ENCODE measurements at places on chromosomes 11 and 22.

GRCh38 chr11:88105951-88106350 is 69.3 kb downstream of the RAB38 start:
- DNase-seq, result no peak

DNA sequence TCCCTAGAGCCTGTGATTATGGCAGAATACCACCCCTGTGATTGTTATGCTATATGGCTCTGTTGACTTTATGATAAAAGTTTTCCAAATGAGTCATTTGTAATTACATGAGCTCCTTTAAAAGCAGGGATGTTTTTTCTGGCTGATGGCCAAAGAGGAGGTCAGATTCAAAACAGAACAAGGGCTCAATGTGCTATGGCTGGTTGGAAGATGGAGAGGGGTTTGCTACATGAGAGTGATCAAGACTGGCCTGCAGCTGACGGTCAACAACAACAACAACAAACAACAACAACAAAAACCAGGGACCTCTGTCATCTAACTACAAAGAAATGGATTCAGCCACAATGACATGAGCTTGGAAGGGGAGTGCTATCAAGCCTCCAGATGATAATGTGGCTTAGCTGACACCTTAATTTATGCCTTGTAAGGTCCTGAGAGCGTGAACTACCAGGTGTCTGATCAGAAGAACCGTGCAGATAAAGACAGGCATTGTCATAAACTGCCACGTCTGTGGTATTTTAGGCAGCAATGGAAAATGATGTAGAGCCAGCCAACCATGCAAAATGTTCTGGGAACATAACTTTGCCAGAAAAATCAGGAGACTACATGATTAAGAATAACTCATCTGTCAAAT is 47.2 kb downstream of the PIWIL3 start:
- no peak for DNase-seq

GRCh38 chr22:48554893-48555572 is 1272.6 kb downstream of the BRD1 start:
- no peak for DNase-seq

DNA sequence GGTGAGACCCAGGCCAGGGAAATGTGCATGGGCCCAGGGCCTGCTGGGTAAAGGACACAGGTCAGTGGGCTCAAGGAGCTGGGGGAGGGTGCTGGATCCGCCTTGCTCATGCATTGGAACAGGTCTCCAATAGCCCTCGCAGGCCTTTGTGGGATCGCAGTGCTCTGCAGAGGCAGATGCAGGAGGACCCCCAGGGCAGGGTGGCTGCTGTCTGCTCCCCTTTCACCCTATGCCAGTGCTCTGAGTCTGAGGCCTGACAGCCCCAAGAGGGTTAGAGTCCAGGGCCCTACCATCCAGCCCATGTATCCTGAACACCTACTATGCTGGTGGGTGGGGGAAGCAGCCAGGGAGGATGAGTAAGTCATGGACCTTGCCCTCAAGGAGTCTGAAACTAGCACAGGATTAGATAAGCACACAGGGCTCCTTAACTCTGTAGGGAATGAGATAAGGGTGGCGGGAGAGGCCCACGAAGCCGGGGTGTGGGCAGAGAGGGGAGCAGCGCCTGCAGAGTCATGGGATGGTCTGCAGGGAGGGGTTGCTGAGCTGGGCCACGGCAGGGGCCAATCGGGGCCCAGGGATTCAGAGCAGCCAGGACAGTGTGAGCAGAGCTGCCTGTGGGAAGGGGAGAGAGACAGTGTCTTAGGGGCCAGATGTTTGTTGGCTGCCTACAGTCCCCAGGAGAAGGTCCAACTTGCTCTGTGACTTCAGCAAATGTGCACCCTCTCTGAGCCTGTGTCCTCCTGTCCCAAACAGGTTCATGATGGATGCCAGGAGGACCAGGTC is 10.5 kb upstream of the EHD1 start:
- DNase-seq, result no peak

DNA sequence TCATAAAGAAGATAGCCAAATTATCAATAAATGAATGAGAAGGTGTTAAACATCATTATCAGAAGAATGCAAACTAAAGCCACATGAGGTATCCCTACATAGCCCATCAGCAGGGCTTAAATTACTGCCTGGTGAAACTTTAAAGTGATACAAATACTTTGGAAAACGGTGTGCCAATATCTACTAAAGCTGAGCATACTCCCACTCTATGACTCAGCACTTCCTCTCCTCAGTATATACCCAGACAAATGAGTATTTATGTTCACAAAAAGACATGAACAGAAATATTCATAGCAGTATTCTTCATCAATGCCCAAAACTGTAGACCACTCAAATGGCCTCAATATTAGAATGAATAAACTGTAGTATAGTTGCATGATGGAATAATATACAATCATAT is 284.6 kb upstream of the ZC3H12C start:
- DNase-seq, result no peak

GRCh38 chr11:129636926-129637325 is 178.7 kb upstream of the TMEM45B start:
- DNase-seq, result no peak

DNA sequence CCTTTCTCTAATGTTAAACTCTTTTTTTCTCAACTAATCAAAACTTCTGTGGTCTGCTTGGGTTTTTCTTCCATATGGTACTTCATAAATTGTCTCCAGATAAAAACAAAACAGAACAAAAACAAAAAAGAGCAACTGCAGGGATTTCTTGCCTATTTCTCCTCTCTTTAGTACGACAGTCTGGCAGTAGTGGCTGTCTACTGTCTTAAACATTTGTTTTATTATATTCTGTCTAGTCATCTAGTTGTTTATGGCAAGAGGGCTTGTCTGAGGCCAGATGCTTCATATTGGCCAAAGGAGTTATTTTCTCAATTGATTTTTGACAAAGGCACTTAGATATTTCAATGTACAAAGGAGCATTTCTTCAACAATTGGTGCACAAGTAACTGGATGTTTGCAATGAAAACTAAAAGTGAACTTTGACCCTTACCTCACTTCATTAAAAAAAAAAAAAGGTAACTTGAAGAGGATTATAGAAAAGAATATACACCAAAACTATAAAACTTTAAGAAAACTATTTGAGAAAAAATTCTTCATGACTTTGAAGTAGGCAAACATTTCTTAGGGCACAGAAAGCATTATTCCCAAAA is 404.2 kb downstream of the LUZP2 start:
- no peak for DNase-seq

GRCh38 chr11:1343391-1344055 is 34.1 kb upstream of the TOLLIP start:
- no peak for DNase-seq

GRCh38 chr11:132620423-132620822 is 911.9 kb downstream of the OPCML start:
- DNase-seq, result no peak

GRCh38 chr11:60830478-60831142 is 11.3 kb upstream of the CCDC86 start:
- no peak for DNase-seq

DNA sequence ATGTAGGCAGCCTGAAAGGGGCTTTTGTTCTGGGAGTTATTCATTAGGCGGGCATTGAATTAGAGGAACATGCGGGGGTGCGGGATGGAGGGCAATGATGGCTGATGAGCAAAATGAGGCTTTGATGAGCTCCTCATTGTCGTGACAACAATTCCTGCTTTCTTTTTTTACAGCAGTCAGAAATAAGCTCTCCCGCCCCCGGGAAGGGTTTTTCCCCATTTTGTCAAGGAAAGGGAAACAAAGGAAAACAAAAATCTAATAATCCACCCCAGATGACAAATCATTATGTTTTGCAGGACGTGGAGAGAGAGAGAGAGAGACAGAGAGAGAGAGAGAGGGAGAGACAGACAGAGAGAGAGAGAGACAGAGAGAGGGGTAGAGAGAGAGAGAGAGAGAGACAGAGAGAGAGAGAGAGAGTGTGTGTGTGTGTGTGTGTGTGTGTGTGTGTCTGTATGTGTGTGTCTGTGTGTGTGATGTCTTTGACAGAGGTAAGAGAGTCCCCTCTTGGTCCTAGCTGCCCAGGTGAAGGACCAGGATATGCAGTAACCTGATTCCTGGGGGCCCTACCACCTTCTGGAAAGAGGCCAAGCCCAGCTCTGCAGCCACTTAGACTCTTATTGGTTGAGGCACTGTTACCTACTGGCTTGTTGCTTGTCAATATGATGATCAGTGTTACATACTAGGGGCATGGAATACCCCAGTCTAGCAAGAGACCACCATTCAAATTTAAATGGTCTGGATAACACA is 46.7 kb upstream of the PARVA start:
- DNase-seq, result no peak

- DNase-seq, result no peak
Observed at GRCh38 chr11:101453682-101454081, 130.1 kb downstream of the TRPC6 start.
